ENCODE measurements at places on chromosomes 6 and 20. TPM values are rescaled to one million over a fixed set of nuclear protein-coding genes. Genes with fewer than 3 reads are reported as not detected.

ETV7 gene
- 0.30 TPM for polyA plus RNA-seq

IL17F gene
- polyA plus RNA-seq: not detected

LHFPL5 gene
- polyA plus RNA-seq: not detected

DNAH8 gene
- polyA plus RNA-seq: not detected

PAX1 gene
- polyA plus RNA-seq: not detected

LST1 gene
- 2.3 TPM for polyA plus RNA-seq

SLC4A11 gene
- polyA plus RNA-seq: 0.08 TPM

SMLR1 gene
- not detected for polyA plus RNA-seq

MUCL3 gene
- not detected for polyA plus RNA-seq

- DNase-seq: no peak
These were observed 40.8 kb downstream of the SNRNP48 start for GRCh38 chr6:7630792-7631191.

- DNase-seq: no peak
These were observed 200.5 kb upstream of the RREB1 start for GRCh38 chr6:6907286-6907685.

DNA sequence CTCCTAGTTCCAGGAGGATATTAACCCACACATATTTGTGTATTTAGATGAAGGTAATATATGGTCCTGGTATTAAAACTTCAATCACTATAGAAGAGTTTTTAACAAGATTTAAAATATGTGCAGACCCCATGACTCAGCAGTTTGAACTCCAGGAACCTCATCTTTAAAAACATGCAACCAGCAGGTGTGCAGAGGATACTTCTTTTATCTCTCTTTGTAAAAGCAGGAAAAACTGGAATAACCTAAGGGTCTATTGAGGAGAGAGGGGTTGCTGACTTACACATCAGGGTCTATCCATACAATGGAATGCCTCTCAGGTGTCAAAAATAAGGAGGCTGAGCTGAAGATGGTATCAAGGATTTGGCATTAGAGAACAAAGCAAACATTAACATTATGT, 36.9 kb upstream of the TFAP2C start:
- DNase-seq: no peak

DNA sequence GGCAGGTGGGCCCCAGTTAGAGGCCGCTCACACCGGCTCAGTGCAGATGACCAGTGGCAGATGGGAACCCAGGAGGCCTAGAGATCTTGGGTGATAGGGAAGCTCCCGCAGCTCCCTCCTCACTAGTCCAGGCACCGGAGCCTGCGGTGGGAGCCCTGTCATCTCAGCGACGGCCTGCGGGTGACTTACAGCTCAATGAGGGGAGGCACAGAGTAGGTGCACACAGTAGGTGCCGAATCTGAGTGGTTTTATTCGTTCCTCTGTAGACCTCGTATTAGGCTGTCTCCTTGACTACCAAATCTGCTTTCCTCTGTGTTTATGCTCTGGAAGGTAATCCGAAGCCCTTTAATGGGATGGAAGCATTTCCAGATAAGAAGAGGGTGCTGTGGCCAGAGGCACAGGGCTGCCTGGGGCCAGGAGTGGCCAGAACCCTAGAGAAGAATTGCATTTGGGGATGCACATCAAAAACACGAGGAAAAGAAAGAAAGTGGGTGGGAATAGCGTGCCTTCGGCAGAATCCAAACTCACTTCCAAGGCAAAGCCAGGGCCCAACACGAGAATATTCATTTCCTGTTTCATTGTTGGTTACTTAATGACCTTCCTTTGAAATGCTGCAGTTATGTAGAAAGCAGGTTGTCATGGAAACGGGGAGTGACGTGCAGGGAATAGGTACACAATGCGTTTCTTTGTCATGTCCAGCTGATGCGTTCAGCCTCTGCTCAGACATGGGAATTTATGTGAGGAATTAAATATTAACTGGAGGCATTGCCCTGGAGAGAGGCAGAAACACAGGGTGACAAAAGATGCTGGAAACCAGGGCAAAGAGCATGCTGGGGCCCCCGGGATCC, 24.7 kb downstream of the MYT1 start:
- DNase-seq: no peak

DNA sequence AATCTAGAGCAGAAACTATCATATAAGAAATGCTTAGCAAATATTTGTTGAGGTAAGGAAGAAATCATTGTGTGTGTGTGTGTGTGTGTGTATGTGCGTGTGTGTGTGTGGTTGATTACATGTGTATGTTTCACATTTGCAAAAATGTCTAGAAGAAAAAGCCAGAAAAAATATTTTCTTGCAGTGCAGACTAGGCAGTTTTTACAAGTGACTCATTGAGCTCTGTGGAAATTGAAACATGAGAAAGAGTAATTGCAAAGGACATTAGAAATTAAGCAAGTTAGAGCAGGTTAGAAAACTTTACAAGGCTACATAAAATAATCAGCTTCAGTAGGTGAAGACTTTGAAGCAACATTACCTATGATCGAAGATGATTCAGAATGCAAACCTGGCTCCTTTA, 669.0 kb upstream of the EYS start:
- no peak for DNase-seq

DNA sequence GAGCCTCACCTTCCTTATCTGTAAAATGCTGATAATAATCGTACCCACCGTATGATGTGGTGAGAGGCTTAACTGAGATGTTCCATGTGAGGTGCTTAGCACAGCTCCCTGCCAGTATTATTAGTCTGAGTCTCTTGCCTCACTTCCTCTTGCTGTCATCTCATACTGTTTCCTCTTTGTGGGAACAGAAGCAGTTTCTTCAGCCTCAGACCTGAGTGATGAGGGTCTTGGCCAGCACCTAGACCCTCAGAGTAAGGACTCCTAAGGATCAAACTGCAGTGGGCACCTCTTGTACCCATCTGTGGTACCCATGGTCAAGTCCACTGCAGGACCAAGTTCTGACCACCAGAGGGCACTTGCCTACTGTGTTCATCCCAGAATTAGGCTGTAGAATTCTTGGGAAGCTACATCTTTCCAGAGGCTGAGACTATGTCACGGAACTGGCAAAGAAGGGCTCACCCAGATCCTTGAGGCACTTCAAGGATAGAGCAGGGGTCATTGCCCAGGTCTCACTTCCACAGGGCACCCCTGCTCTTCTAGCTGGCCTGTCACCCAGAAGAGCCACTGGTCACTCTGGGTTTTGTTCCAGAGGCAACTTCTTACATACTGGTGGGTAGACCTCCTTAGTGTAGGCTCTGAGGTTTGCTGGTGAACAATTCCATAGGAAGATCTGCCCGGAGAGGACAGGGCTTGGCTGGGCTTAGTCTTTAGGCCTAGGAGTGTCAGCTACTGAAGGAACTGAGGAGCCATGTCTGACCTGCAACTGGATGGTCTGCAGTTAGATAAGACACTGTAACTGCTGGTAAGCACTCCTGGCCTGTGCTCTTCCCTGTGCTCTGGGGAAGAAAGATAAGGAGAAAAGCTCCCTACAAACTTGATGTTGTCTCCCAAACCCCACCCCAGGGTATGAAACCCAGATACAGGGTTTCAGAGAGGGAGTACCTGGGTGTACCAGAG, 20.6 kb upstream of the SGK2 start:
- DNase-seq: peak; percentile 48

DNA sequence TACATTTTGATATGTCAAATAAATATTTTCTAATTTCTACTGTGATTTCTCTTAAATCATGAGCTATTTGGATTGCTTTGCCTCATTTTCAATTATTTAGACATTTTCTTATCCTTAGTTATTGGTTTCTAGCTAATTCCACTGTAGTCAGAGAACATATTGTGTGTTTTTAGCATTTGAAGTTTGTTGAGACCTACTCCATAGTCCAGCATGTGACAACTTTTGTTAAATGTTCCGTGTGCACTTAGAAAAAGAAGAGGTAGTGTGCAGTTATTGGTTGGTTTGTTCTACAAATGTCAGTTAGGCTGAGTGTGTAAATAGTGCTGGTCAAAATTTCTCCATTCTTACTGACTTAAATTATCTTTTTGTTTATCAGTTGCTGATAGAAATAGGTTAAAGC, 138.8 kb downstream of the BCAS1 start:
- DNase-seq: no peak

DNA sequence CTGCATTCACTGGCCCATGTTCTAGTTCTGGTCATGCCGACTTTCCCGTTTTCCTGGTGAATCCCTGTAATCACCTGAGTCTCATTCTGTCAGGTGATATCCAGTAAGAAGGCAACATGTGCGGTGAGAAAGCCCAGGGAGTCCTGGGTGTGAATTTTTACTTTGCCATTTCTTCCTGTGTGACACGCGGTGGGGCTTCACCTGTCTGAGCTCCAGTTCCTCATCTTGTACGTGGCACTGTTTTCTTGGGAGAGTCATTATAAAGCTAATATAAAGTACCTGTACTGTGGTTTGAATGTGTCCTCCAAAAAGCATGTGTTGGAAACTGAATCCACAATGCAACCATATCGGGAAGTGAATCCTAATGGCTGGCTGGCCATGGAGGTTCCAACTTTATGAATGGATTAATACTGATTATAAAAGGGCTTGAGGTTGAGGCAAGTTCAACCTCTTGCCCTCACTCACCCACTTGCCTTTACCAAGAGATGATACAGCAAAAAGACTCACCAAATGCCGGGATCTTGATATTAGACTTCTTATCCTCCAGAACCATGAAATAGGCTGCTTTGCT, 5.1 kb downstream of the HLA-E start:
- no peak for DNase-seq

GRCh38 chr6:105492706-105493673, 90.1 kb upstream of the PREP start:
- no peak for DNase-seq

GRCh38 chr20:62946918-62947317, 5.6 kb upstream of the SLC17A9 start:
- DNase-seq: peak; percentile 79

- no peak for DNase-seq
These were observed 9.1 kb upstream of the ANKRD60 start for GRCh38 chr20:58237318-58238132.

DNA sequence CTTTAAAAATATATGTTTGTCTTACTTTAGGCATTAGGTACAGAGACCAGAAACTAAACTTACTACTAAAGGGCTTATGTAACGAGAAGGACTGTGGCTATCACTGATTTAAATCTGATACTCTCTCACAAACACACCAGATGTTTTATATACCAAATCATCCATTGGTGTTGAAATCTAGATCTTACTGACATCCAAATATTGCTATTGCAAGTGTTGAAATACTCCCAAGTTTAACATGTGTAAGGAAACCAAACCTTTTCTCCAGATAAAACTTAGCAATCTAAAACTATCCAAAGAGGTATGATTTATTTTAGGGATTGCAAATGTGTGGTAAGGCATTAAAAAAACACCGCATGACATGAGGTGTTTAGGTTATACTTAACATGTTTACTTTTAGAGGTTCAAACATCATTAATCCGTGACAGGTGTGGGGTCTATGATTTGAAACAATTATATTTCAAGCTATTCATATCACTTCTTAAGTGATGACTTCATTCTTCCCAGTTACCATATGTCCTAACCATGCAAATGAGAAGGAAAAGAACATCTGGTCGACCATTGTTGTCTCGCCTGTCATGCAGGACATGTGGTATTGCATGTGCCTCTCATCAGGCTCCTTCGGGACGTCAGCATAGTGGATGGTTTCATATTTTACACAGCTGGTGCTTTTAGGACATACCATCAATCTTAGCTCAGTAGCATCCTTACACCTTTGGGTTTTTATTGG, 168.3 kb upstream of the SPACA1 start:
- DNase-seq: no peak
